Ammon's horn (tissue), 1 donor: ENCODE measurements at places on chromosomes 16 and 17.

GRCh38 chr17:13118311-13118710 lies 100.5 kb upstream of the ELAC2 start:
- DNase-seq, result no peak

DNA sequence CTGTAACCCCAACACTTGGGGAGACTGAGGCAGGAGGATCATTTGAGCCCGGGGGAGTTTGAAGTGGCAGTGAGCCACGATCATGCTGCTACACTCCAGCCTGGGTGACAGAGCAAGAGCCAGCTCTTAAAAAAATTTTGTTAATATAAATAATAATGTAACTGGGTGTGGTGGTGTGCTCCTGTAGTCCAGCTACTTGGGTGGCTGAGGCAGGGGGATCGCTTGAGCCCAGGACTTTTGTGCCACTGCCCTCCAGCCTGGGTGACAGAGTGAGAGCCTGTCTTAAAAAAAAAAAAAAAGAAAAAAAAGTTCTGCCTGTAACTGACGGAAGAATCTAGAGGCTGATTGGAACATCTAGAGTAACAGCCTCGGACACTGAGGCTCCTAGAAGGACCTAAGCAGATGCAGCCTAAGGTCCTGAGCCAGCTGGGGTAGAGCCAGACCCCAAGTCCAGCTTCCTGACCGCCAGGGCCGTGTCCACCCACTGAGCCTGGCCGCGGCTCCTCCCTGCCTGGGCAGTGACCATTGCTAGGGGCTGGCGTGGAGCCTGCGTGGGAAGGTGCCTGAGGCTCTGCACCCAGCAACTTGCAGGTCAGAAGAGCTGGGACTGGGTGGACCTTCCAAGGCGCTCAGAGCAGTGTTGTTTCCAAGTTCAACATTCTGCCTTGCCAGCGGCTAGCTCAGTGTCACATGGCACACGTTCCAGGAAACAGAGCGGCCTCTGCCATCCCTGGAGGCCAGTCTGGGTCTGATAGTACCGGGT lies 209.4 kb upstream of the CIBAR2 start:
- DNase-seq, result peak; percentile 95

DNA sequence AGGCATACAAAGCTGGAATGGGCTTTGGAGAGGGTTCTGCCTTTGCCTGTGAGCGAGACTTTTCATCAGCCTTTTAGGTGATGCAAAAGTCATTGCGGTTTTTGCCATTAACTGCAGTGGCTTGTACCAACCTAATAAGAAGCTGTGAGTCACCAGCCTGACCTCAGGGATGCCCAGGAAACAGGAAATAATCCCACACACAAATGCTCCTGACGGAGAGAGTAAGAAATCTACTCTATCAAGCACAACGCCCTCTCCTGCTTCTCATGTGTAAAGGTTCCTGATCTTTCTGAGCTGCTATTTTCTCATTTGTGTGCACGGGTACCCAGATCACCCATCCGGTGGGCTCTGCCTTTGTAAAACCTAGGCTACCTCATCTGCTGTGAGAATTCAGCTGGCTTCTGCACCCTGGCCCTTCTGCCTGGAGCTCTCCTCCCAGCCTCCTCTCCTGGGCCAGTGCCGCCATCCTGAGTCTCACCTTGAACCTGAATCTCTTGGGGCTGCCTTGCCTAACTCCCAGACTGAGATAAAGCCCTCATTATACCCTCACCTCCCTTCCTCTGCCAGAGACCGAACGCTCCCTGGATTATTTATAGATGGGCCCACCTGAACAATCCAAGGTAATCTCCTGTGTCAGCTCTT lies 299.7 kb downstream of the C16orf95 start:
- no peak for DNase-seq

GRCh38 chr16:66691234-66691633 lies 5.3 kb downstream of the CMTM4 start:
- no peak for DNase-seq
